Activated T-cell treated with anti-CD3 and anti-CD28 coated beads, Interleukin-2, amount 50 U/mL, for 72 hours (primary cell): ENCODE measurements at places on chromosomes 5 and 9. TPM values are rescaled to one million over a fixed set of nuclear protein-coding genes. Genes with fewer than 3 reads are reported as not detected.

DNA sequence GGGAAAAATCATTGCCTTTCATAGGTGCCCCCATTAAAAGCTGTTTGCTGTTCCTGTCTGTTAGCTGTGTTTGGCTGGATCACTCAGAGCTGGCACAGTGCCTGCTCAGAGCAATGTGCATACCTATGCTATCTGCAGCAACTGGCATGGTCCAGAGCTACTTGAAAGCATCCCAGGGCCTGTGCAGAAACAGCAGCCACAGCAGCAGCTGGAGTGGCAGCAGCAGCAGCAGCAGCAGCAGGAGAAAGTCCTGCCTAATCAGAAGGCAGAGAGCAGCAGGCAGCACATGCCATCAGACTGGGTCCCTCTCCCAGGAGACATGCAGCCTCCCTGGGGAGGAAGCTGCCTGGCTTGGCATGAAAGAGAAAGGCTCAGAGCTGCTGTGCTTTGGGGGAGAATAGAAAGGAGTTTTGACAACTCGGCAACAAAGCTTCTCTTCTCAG is 243.8 kb upstream of the WWC1 start:
- no peak overlapping the region for H3K27ac ChIP-seq
- H3K27me3 ChIP-seq, result no peaks in the 10 kb centered on the region
- H3K36me3 ChIP-seq, result no peaks in the 10 kb centered on the region
- H3K4me1 ChIP-seq, result no peaks in the 10 kb centered on the region
- DNase-seq, result no peak
- no peak overlapping the region for H3K4me3 ChIP-seq

DNA sequence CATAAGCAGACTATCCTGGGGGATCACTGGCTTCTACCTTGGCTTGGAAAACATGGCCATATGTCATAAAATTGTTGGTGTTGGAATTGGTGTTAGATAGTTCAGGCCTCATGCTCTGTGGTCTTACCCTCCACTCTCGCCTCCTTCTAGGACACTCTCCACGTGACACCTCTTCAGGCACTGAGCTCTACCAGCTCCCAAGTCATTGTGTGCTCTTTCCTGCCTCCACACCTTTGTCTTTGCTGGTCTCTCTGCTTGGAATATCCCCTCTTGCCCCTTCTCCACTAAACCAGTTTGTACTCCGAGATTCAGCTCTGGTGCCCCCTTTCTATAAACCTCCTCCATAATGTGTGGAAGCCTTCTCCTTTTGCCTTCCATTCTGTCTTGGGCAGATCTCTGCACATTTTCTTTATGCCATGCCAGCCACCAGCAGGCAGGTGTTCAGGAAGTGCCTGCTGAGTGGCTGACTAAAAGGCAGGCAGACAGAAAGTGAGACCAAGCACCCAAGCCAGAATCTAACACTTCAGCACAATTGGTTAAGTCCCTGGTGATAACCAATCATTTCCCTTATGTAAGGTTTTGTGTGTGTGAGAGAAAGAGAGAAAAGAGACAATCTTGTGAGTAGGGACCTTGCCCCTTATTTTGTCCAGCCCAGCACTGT is 37.7 kb downstream of the SAR1B start:
- peak; percentile 52 for DNase-seq
- H3K27ac ChIP-seq, result peak overlapping the region; percentile 14
- no peaks in the 10 kb centered on the region for H3K36me3 ChIP-seq
- peak overlapping the region; percentile 53 for H3K4me3 ChIP-seq
- peaks cover 56% of the 10 kb centered on the region for H3K4me1 ChIP-seq

DNA sequence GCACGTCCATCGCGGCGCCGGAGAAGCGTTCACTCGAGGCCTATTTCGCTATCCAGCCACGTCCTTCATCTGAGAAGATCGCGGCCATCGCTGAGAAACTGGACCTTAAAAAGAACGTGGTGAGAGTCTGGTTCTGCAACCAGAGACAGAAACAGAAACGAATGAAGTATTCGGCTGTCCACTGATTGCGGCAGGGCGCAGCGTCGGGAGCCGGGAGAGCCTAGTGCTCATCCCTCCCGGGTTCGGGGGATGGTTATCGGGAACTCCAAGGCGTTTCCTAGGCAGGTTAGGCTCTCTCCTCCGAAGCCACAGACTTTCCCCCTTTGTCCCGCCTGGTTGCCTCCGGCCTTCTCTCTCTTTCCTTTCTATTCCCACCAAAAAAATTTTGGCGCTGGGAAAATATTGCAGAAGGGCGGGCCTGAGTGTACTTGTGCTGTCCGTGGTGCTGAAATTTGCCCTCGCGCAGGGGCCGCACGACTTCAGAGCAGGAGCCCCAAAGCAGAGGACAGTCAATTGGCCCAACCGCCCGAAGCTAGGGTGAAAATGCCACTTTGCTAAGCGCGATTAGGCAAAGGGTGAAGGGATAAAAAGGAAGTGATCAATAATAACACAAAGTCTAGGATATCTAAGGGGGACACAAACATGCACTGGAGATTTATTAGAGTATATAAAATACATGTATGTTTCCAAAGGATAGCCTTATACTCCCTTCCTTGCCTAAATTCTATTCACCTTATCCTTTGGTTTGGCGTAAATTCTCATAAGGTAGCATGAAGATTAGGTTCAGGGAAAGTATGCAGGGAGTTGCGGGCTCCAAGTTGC is 1.8 kb downstream of the POU4F3 start:
- H3K4me3 ChIP-seq, result peak overlapping the region; percentile 15
- H3K27ac ChIP-seq, result no peak overlapping the region
- H3K36me3 ChIP-seq, result peaks cover 2% of the 10 kb centered on the region
- peaks cover 34% of the 10 kb centered on the region for H3K4me1 ChIP-seq

DNA sequence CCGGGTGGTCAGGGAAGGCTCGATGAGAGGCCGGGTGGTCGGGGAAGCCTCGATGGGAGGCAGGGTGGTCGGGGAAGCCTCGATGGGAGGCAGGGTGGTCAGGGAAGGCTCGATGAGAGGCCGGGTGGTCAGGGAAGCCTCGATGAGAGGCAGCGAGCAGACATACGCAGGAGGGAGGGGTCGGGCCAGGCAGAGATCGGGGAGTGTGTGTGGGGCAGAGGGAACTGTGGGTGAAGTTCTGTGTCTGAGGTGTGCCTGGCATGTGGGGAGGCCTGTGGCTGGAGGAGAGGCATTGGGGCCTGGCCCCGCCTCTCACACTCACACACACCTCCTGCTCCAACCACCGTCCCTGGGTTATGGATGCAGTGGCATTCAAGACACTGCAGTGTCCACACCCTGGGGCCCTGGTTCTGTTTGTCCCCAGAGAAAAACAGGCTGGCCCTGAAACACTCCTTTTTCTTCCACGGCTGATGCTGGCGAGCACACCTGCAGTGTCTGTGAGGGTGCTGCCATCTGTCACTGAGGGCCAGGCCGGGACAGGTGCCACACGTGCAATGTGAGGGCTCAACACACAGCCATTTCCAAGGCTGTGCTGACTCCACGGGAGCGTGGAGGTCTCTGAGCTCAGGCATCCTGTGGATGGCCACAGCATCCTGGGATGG is 6.5 kb upstream of the PLEKHG4B start:
- H3K4me1 ChIP-seq, result no peaks in the 10 kb centered on the region
- DNase-seq, result no peak
- no peak overlapping the region for H3K27ac ChIP-seq
- H3K27me3 ChIP-seq, result peaks cover 40% of the 10 kb centered on the region

DNA sequence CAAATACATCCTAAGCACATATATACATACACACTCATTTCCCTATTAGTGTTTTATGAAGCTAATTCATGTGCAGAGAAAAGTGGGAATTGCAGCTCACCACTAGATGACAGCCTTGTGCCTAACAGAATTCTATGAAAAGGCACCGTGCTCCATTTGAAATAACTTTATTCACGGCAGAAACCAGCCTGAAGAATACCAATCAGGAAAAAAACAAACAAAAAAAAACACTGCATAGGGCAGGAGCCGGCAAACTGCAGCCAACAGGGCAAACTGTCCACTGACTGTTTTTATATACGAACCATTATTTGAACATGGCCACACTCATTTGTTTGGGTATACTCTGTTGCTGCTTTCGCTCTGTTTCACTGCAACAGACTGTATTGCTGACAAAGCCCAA is 33.6 kb downstream of the ERMP1 start:
- H3K27me3 ChIP-seq, result no peaks in the 10 kb centered on the region
- no peak overlapping the region for H3K27ac ChIP-seq
- no peak for DNase-seq
- peaks cover 14% of the 10 kb centered on the region for H3K36me3 ChIP-seq
- H3K4me1 ChIP-seq, result peaks cover 17% of the 10 kb centered on the region

GRCh38 chr5:9498541-9499497 is 47.1 kb downstream of the SEMA5A start:
- no peaks in the 10 kb centered on the region for H3K4me1 ChIP-seq
- no peak for DNase-seq
- no peak overlapping the region for H3K27ac ChIP-seq
- H3K4me3 ChIP-seq, result no peak overlapping the region
- H3K36me3 ChIP-seq, result no peaks in the 10 kb centered on the region

The P4HA2 gene
- total RNA-seq, result 5.9 TPM

The PRDM9 gene
- total RNA-seq, result not detected
